ENCODE measurements at places on chromosomes 1 and 21.

GRCh38 chr1:226987179-226987536 is 47.1 kb downstream of the COQ8A start:
- no peak for DNase-seq

DNA sequence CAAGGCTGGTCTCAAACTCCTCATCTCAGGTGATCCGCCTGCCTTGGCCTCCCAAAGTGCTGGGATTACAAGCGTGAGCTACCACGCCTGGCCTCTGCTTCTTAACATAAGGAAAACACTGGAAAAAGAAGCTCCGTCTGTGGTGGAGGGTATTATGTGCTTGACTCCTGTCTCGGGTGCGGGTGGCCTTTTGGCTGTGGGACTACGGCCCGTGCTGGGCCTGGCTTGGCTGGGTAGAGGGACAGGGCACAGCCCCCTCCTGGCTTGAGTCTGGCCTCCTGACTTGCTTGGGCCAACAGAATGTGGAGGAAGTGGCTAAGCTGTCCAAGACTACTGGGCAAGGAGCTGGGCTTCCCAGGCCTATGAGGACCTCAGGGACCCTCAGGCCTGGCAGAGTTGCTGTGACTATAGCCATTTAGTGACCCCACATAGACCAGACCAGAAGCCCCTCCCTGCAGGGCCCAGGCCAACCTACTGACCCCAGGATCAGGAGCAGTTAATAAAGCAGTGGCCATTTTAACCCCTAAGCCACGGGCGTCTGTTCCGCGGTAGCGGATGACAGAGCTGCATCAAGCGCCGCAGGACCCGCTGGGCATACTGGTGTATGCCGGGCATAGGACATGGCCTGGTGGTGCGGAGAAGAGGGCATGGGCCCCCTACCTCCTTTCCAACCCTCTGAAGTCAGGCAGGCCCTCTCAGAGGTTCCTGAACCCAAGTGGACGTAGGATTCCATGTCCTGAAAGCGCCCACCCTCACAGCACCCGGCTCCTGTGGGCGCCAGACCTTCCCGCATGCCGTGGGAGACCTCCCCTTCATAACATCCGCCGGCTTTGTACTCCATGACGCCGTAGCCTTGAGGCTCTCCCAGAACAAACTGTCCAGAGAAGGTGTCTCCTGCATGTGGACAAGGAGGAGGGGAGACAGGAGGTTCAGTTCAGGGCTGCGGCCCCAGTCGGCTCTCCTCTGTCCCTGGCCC is 4.4 kb downstream of the MORN1 start:
- no peak for DNase-seq

DNA sequence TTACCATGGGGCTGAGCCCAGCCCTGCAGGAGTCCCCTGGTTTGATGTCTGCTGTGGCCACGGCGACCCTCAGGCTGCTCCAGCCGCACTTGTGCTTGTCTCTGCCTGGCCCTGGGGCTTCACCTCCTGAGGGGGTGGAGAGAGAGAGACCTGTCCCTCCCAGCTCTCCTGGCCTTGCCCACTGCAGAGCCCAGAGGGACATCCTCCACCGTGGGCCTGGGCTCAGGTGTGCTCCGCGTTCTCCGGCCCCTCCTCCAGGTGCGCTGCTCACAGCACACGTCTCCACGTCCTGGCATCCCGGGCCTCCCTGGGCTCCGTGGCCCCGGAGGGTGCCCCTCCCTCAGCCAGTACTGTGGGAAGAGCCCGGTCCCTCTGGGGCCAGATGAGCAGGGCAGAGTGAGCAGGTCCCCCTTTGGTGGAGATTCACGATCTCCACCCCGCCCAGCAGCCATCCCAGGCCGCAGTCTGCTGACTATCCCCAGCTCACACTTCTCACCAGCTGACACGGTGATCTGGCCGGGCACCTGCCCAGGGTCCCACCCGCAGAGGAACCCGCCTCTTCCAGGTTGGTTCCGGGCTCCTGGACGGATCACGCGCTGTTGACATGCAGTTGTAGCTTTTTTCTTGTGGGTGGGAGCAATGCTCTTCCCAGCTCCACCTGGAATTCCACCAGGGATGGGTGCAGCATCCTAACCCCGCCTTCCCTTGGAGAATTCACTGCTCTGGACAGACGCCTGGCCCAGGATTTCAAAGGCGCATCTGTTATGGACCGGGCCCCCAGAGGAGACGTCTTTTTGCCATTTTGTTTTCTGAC is 41.8 kb upstream of the POFUT2 start:
- DNase-seq = no peak

GRCh38 chr21:35254006-35254764 is 205.1 kb upstream of the RUNX1 start:
- no peak for DNase-seq

DNA sequence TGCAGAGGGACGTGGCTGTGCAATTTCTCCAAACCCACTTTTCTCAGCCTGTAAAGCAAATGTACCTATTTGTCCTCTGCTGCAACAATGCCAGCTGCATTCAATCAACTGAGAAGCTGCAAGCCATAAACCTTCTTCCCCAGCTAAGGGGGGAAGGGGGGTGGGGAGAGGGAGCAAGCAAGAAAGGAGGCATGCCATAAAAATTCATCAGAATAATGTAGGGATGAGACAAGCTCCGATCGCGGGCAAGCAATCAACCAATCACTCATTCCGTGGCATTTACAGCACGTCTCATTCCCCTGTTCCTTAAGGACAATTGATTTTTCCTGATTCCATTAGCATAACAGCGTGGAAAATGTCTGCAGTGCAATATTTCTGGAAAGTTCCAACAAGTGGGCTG is 144.8 kb downstream of the DMRTA2 start:
- DNase-seq = no peak

DNA sequence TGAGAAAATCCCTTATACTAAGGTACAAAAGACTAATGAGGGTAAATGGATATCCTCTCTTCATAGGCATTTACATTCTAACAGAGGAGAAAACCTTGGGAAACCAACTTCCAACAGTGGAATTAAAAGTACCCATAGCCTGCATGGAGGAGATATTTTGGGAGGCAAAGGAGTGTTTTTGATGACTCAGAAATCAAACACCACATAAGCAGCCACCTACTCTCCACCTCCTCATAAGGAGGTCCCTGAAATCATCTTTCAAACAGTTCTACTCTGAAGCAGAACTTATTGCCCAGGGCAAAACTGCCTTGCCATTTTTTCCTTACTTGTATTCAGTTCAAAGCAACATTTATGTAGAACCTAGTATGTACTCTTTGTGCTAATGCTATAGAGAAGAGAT is 211.3 kb downstream of the KCNH1 start:
- no peak for DNase-seq

DNA sequence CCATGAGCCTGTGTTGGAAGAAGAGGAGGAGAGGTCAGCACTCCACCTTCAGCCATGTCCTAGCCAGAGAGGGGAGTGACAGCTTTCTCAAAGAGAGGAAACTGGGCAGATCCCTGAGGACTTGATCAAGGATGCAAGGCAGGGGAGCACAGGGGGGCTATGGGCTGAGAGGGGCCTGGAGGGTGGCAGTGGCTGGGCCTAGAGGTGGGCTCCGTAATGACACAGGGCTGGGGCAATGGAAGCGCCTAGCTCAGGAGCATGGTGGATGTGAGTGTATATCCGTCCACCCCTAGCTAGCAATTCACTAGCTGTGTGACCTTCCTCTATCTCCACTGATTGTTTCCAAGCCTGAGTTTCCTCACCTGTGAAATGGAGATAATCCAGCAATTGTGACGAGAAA is 32.6 kb downstream of the NEK2 start:
- no peak for DNase-seq

GRCh38 chr1:201696217-201696761 is 132.7 kb upstream of the IPO9 start:
- DNase-seq = no peak

GRCh38 chr1:206784471-206784903 is 12.2 kb upstream of the IL10 start:
- DNase-seq = no peak

- no peak for DNase-seq
Measured at GRCh38 chr1:212157252-212157651, 121.7 kb downstream of the DTL start.

DNA sequence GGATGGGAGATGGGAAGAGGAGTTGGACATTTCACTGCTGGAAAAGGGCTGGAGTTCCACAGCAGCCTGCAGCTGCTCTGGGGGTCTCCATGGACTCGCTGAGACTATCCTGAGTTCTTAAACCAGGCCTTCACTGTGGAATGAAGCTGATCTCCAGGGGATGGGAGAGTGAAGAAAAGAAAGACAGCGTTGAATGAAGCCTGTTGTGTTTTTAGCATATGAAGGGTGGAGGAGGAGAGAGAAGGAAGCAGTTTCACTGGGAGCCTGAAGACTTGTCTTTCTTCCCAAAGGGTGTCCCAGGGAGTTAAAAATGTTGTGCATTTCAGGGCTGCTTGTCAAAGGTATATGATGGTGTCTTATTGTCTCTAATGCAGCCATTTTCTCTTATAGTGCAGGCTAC is 9.2 kb downstream of the ROR1 start:
- no peak for DNase-seq

DNA sequence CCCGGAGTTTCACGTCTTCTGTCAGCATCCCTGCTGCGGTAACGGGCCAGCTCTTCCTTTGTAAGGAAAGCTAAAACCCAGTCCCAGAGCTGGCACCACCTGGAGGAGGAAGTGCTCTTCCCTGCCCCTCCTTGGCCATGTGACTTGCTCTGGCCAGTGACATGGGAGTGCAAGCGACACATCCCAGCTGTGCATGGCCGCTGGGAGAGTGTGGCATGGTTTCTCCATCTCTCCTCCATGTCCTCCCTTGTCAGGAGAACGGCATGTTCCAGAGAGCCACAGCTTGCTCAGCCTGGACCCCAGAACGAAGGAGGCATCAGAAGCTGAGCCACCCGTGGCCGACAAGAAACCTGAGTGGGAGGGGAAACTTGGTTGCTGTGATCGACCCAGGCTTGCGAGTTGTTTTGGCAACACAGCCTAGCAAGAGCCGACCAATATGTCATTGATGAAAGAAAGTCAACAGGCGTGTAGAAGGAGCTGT is 2.7 kb upstream of the PRXL2B start:
- no peak for DNase-seq

DNA sequence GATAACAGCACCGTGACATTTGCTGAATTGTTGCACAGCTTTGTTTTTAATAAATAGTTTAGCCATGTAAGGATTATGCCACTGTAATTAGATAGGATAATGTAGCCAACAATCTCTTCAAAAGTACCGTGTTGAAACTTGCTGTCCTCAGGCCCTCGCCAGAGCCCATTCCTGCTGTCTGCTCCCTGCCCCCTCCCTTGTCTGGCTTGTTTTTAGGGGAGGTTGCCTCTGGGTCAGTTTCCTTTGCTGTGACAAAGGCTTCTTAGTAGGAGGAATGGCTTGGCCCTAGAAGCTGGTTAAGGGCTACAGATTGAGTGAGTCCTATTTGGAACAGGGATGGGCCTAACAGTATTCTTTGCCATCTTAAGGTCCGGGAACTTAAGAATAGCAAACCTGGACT is 107.9 kb downstream of the LMO4 start:
- no peak for DNase-seq

- DNase-seq = no peak
Measured at GRCh38 chr1:40986956-40987355, 7.5 kb downstream of the CTPS1 start.

DNA sequence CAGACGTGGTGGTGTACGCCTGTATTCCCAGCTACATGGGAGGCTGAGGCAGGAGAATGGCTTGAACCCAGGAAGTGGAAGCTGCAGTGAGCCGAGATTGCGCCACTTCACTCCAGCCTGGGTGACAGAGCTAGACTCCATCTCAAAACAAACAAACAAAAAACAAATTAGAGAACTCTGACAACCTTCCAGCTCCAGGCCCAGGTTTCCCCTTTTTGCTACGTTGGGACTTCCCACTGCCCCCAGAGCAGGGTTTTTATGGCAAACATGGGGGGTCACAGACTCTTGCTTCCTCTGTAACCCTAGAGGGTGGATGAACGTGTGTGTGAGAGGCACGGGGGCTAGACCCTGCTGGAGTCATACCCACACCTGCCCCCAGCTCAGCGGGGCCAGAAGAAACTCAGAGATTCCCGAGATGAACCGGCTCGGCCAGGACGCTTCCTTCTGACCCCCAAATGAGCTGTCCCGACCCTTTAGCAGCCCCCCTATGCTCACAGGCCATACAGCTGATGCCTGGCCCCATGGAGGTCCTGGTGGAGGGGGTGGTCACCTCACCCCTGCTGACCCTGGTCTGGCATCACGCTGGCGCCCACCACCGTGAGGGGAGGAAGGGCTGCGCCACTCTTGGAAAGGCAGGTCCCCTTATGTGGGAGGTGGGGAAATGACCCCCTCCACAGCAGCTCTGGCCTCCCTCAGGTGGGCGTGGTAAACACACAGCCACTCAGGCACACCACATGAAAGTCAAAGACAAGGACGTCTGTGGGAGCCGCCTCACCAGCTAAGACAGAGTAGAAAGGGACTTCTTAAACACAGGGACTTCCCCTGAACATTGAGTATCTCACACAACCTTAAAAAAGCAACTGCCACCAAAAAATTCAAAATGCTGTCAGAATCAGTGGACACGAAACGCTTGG is 7.1 kb downstream of the GPR157 start:
- no peak for DNase-seq

DNA sequence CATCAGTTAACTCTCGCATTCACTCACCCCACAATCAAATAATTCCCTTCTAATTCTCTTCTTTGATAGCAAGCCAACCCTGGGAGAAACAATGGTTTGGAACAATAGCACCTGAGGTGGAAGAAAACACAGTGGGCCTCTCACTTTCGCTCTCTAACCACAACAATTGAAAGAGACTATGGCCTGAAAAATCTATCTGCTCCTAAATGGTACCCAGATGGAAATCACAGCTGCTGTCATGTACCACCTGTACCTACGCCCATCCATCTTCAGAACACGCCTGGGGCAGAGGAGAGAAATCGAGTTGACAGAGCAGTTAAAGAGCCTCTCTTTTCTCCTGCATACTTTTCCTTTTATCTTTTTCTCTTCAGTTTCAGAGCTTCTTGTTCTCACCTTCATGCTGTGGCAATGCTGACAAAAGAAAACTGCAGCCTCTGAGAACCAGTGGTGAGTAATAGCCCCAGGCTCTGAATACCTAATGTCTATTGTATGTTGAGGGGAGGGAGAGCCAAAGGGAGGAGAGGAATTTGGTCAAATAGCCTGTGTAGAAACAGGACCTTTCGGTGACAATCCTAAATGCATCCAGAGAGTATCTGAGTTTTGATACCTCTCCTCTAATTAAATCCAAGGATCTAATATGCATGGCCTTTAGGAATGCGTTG is 57.7 kb downstream of the ZC3H11B start:
- DNase-seq = no peak

DNA sequence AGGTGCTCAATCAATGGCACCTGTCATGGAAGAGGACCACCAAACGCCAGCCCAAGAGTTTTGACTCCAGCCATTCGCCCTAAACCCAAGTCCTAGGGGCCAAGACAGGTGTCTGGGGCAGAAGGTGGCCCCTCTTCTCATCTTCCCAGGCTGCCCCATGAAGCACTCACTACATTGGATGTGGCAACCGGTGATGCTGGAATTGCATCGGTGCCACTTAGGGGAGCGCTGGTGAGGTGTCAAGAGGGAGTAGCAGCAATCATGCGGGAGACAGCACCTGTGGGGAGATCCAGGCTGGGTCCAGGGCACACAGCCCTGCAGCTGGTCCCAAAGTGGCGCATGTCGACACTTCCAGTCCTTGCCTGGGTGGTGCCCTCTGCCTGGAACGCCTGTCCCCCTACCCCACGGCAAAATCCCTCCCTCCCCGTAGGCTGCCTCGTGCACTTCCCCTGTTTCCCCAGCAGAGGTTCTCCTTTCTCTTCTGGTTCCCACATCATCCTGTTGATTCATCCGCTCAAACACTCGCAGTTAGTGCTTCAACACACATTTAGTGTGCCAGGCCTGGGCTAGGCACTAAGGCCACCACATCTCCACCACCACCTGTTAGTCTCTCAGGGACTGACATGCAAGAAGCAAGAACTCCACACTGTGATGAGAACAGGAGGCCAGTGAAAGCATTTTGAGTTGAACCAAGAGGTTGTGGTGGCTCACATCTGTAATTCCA is 18.5 kb downstream of the PLA2G2D start:
- no peak for DNase-seq
